Upper lobe of left lung (tissue), 6 donors: ENCODE measurements at places on chromosomes 3 and 15. TPM values are rescaled to one million over a fixed set of nuclear protein-coding genes. Genes with fewer than 3 reads are reported as not detected.

The FBXW12 gene
- total RNA-seq: not detected

The LRRC49 gene
- total RNA-seq: 26.7 TPM

The ATXN7 gene
- 83.8 TPM for total RNA-seq

The MESP2 gene
- total RNA-seq: not detected

DNA sequence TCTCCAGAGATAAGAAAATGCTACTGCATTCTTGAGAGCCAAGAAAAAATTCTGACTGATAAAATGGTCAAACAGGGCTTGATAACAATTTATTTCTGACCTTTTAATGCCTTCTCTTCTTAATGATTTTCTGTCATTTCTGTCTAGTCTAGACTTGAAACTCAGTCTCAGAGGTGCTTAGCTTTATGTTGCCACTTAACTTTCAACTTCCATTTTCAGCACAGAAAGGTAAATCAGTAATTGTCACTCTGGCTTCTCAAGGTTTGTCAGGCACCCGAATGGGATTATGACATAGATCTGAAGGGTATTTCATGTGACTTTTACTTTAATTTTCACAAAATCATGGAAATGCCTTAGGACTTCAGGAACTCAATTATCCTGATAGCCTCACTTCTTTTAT is 155.4 kb upstream of the GBE1 start:
- H3K4me1 ChIP-seq: no peaks in the 10 kb centered on the region
- no peak overlapping the region for H3K27ac ChIP-seq
- no peak overlapping the region for H3K4me3 ChIP-seq
- no peaks in the 10 kb centered on the region for H3K36me3 ChIP-seq
- H3K27me3 ChIP-seq: no peaks in the 10 kb centered on the region
- no peak for DNase-seq

DNA sequence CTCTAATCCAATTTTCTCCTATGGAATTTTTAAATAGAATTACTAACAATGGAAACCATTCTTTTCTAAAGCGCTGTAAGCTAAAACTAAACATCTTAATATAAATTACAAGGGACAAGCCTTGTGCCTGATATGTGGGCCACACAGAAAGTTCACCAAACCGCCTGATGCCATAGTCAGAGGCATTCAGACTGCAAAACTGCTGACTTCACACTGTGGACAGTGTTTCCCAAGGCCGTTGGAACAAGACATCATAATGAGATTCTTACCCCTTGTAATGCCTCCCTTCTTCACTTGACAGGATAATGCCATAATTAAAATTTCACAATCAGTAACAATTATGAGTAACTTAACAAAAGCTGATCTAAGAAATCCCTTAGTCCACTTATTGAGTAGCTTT is 14.9 kb downstream of the SH3GL3 start:
- no peak overlapping the region for H3K27ac ChIP-seq
- no peaks in the 10 kb centered on the region for H3K4me1 ChIP-seq
- H3K4me3 ChIP-seq: no peak overlapping the region
- no peaks in the 10 kb centered on the region for H3K27me3 ChIP-seq
- DNase-seq: no peak

GRCh38 chr15:81152799-81153198 is 18.7 kb downstream of the CFAP161 start:
- H3K4me1 ChIP-seq: peaks cover 11% of the 10 kb centered on the region
- no peak overlapping the region for H3K4me3 ChIP-seq
- H3K36me3 ChIP-seq: no peaks in the 10 kb centered on the region
- H3K27me3 ChIP-seq: no peaks in the 10 kb centered on the region

DNA sequence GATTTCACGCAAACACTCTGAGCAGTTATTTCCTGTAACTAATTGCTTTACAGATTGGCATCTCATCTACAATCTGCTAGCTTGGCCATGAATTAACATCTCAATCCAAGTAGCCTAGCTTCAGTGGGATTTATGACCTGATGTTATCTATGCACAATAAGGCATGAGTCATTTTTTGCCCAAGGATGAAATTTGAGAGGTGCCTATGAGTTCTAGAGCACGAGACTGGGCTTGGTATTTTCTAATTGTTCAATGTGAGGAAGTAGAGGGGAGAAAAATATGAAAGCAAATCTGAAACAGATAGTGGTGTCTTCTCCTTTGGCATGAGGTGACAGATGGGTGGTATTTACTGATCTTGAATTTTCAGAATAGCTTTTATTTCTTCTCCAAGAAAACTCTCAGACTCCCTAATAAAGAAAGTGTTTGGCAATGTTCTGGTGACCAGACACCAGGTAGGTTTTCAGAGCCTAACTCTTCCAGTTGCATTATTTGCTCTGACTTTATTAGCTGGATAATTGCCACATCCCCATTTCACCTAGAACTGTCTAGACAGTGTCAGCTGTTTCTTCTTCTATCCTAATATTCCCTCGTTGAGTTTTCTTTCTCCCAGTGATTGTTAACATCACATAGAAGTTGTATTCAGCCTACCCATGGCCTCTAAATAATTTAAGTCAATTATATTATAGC is 301.0 kb upstream of the UMPS start:
- H3K4me1 ChIP-seq: no peaks in the 10 kb centered on the region
- H3K4me3 ChIP-seq: no peak overlapping the region
- no peak for DNase-seq
- no peaks in the 10 kb centered on the region for H3K27me3 ChIP-seq

DNA sequence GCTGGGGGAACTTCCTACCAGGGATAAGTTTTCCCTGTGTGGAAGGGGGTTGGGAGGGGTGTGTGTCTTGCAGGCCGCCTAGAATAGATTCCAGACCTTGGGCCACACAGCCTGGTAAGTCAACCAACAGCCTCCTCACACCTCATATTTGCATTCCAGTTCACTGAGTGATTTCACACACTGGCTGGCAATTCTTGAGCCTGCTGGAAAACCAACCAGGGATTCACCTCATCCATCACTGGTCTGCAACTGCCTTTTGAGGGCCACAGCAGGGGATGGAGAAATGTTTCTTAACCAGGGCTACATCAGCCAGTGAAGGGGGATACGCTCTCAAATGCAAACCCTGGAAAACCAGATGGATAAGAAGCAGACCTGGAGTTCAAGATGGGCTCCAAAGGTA is 2.0 kb downstream of the FSTL1 start:
- no peak overlapping the region for H3K27ac ChIP-seq
- DNase-seq: no peak
- H3K36me3 ChIP-seq: no peaks in the 10 kb centered on the region
- H3K4me3 ChIP-seq: peak overlapping the region; percentile 61
